Fibroblast of pulmonary artery (primary cell): ENCODE measurements at places on chromosomes 6 and 20.

GRCh38 chr6:94735270-94735669, 842.1 kb upstream of the MANEA start:
- no peak for DNase-seq

- DNase-seq: no peak
These were observed 219 bp downstream of the ISM1 start for GRCh38 chr20:13221313-13221672.

- DNase-seq: no peak
These were observed 130.8 kb downstream of the JPH2 start for GRCh38 chr20:44056010-44056698.

DNA sequence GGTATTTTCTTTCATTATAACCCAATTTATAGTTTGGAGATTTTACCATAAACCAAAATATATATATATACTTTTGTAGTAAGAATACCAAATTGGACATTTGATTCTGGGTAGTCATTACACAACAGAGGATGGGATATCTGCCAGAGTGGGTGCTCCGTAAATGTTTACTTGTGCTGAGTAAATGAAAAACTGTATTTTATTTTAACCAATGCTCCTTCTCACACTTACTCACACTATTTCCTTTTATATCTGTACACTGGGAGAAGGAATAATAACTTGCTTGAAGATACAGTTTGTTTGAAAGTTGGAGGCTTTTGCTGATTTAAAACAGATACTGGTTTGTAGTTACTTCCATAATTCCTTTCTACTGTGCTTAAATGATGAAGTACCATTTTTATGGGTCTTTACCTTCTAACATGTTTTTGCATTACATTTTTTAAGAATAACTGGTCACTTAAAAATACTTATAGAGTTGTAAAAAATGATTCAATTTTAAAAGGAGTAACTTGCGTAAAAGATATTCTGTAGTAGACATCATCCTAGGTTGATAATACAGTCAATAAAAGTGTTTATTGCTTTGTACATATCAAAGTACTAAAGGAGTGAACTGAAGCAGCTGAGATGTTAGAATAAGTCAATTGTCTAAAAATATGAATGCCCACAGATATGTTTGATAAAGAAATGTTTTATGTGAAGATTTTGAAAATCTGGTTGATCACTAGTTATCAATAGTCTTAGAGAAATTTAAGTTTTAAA, 411.7 kb downstream of the UTRN start:
- peak; percentile 7 for DNase-seq

GRCh38 chr20:63090682-63091571, 84.2 kb upstream of the BHLHE23 start:
- no peak for DNase-seq
